ENCODE measurements at places on chromosomes 2 and 18.
A peak's percentile ranks its signal among the peaks of the same experiment; 100 is the strongest.

DNA sequence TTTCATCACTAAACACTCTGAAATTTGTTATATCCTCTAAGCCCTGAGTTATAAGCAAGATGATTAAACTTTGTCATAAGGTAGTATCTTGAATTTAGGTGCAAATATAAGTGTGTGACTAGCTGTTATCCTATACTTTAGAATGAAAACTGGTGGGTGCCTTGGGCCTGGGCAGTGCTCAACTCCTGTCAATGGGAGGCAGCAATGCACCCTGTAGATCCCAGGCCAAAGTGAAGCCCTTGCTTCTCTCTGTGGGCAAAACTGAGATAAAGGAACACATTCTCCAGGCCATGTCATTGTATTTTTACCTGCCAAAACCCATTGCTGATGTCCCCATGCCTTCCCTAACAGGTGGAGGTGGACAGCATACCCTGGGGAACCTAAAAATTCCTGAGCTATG, 525.2 kb downstream of the TNS1 start:
- no peak for DNase-seq

- DNase-seq, result no peak
Measured at GRCh38 chr18:57797209-57797651, 5.9 kb downstream of the ATP8B1 start.

GRCh38 chr2:64274399-64275173, 130.4 kb upstream of the PELI1 start:
- peak; percentile 37 for DNase-seq

DNA sequence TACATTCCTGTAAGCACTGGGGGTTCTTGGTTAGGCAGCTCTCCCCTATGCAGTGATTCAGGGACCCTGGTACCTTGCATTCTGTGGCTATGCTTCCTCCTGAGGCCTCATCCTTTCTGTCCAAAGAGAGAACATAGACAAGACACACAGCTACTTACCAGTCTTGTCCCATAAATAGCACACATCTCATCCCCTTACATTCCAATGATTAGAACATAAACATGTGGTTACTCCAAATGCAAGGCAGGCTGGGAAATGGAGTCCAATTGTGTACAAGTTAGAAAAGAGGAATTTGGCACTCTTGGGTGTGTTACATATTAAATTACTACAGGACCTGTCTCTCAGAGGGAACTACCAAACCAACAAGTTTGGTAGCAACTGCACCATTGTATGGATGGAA, 171.3 kb downstream of the ARHGAP15 start:
- DNase-seq, result no peak

- no peak for DNase-seq
Measured at GRCh38 chr18:13110559-13110958, 108.0 kb upstream of the LDLRAD4 start.

All from GM23248 (cell line).